ENCODE measurements at places on chromosomes 4 and X. TPM values are rescaled to one million over a fixed set of nuclear protein-coding genes. Genes with fewer than 3 reads are reported as not detected.

DNA sequence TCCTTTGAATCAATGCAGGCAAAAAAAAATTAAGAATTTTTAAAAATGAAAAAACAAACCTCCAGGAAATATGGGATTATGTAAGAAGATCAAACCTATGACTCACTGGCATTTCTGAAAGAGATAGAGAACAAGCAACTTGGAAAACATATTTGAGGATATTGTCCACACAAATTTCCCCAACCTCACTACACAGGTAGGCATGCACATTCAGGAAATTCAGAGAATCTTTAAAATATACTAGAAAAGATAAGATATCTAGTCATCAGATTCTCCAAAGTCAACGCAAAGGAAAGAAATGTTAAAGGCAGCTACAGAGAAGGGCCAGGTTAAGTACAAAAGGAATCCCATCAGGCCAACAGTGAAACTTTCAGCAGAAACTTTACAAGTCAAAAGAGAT lies 85.6 kb downstream of the ANTXR2 start:
- H3K27me3 ChIP-seq: no peaks in the 10 kb centered on the region
- peaks cover under 1% of the 10 kb centered on the region for H3K36me3 ChIP-seq
- DNase-seq: no peak
- peaks cover 23% of the 10 kb centered on the region for H3K4me1 ChIP-seq
- H3K4me3 ChIP-seq: no peak overlapping the region

- H3K27ac ChIP-seq: no peak overlapping the region
- no peak overlapping the region for H3K4me3 ChIP-seq
- H3K27me3 ChIP-seq: no peaks in the 10 kb centered on the region
- DNase-seq: no peak
- peaks cover 2% of the 10 kb centered on the region for H3K36me3 ChIP-seq
- no peaks in the 10 kb centered on the region for H3K4me1 ChIP-seq
Observed at GRCh38 chr4:77354550-77354949, 197.5 kb downstream of the CCNG2 start.

DNA sequence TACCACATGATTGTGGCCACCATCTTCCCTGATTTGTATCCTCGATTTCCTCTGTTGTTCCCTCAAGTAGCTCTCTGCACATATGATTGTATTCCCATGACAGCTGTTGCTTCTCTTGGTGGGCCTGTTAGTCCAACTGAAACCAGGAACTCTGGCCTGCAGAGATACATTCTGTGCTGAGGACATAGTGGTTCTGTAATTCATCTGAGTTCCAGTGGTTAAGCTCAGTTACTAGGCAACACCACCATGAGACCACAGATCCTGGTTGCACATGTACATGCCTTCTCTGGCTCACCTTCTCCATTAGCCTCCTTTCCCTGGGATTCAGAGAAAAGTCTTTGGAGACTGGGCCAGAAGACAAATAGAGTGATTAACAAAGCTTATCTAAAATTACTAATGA lies 172.1 kb upstream of the SLC7A11 start:
- H3K27ac ChIP-seq: no peak overlapping the region
- H3K4me3 ChIP-seq: no peak overlapping the region
- H3K27me3 ChIP-seq: no peaks in the 10 kb centered on the region
- no peaks in the 10 kb centered on the region for H3K36me3 ChIP-seq

DNA sequence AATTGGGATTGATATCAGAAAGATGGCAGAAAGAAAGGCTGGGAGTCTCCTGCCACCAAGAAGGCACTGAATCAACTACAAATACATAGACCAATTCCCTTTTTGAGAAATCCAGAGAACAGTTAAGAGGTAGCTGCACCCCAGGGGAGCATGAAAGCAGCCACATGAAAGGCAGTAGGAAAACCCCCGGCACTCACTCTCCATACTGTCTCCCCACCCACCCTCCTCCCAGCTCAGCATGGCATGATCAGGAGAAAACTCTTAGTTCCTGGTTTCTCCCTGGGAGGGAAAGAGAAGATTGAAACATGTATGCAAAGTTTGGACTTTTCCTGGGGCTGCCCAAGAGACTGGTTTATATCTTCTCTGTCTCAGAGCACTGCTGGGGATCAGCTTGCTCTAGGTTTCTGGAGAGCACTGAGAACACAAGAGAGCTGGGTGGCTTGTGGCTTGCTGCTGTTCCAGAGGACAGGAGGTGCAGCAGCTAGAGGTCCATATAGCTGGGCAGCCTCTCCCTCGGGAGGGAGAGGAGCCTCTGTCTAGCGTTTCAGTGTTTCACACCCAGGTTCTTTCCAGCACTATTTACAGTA lies 305.7 kb downstream of the PDGFC start:
- H3K27ac ChIP-seq: no peak overlapping the region
- H3K27me3 ChIP-seq: no peaks in the 10 kb centered on the region
- DNase-seq: no peak
- H3K36me3 ChIP-seq: no peaks in the 10 kb centered on the region
- H3K4me1 ChIP-seq: no peaks in the 10 kb centered on the region
- H3K4me3 ChIP-seq: no peak overlapping the region

- no peaks in the 10 kb centered on the region for H3K4me1 ChIP-seq
- H3K36me3 ChIP-seq: no peaks in the 10 kb centered on the region
- H3K4me3 ChIP-seq: no peak overlapping the region
- H3K27me3 ChIP-seq: no peaks in the 10 kb centered on the region
- no peak for DNase-seq
Observed at GRCh38 chr4:35253331-35253730, 991.0 kb downstream of the ARAP2 start.

GRCh38 chr4:183808097-183808456 lies 97.0 kb upstream of the STOX2 start:
- H3K36me3 ChIP-seq: no peaks in the 10 kb centered on the region
- H3K4me1 ChIP-seq: peaks cover 2% of the 10 kb centered on the region
- no peak overlapping the region for H3K4me3 ChIP-seq
- no peak overlapping the region for H3K27ac ChIP-seq
- no peak for DNase-seq

GRCh38 chrX:32644476-32645245 lies 566.7 kb downstream of the DMD start:
- no peaks in the 10 kb centered on the region for H3K27me3 ChIP-seq
- H3K27ac ChIP-seq: no peak overlapping the region
- no peak overlapping the region for H3K4me3 ChIP-seq
- no peaks in the 10 kb centered on the region for H3K36me3 ChIP-seq

GRCh38 chr4:28391877-28392276 lies 1531.2 kb downstream of the STIM2 start:
- H3K4me3 ChIP-seq: no peak overlapping the region
- no peak overlapping the region for H3K27ac ChIP-seq
- no peaks in the 10 kb centered on the region for H3K4me1 ChIP-seq
- H3K27me3 ChIP-seq: no peaks in the 10 kb centered on the region
- no peaks in the 10 kb centered on the region for H3K36me3 ChIP-seq
- no peak for DNase-seq

- no peak overlapping the region for H3K4me3 ChIP-seq
- DNase-seq: no peak
- H3K27ac ChIP-seq: no peak overlapping the region
- H3K36me3 ChIP-seq: no peaks in the 10 kb centered on the region
Observed at GRCh38 chr4:134735901-134736300, 534.3 kb upstream of the PABPC4L start.

The MAGEA2 gene
- total RNA-seq: not detected

- peaks cover 3% of the 10 kb centered on the region for H3K36me3 ChIP-seq
- no peaks in the 10 kb centered on the region for H3K27me3 ChIP-seq
- H3K4me1 ChIP-seq: peaks cover 39% of the 10 kb centered on the region
- peak overlapping the region; percentile 82 for H3K27ac ChIP-seq
- H3K4me3 ChIP-seq: no peak overlapping the region
- no peak for DNase-seq
Observed at GRCh38 chr4:184466634-184467033, 7.7 kb downstream of the IRF2 start.
